Caki2 (cell line): ENCODE measurements at places on chromosomes 7 and 10.
A peak's percentile ranks its signal among the peaks of the same experiment; 100 is the strongest.

GRCh38 chr7:106329971-106330733 lies 45.4 kb upstream of the NAMPT start:
- DNase-seq = peak; percentile 24

GRCh38 chr10:18647945-18648344 lies 3.4 kb downstream of the NSUN6 start:
- no peak for DNase-seq

GRCh38 chr10:83917537-83918506 lies 221.5 kb upstream of the GHITM start:
- DNase-seq = no peak

DNA sequence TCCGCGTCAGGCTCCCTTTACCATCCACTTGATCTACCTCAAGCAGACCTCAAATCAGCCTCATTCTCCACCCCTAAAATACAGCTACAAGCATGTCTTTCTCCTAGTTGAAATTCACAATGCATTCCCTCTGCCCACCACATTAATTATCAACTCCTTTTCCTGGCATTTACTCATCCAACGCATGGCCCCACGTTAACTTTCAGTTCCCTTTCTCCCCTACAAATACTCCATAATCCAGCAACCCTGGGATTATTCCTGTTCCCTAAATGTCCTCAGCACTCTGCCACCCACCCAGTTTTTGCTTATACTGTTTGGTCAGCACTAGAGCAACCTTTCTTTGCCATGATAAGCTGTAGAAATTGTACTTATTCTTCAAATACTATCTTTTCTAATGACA lies 5.7 kb upstream of the VIM start:
- no peak for DNase-seq

DNA sequence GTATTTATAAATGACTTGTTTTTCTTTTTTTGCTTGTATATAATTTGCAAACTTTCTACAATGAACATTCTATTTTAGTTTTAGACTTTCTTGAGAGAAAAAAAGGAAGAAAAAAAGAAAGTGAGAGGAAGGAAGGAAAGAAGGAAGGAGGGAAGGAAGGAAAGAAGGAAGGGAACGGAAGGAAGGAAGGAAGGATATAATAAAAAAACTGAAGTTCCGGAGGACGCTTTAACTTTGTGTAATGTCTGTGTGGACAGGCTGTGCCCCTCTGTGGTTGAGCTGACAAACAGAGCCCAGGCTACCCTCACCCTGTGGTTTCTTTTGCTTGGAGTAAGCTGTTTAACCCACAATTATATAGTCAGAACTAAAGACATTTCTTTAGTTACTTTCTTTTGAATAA lies 108.7 kb downstream of the SEMA3D start:
- no peak for DNase-seq

DNA sequence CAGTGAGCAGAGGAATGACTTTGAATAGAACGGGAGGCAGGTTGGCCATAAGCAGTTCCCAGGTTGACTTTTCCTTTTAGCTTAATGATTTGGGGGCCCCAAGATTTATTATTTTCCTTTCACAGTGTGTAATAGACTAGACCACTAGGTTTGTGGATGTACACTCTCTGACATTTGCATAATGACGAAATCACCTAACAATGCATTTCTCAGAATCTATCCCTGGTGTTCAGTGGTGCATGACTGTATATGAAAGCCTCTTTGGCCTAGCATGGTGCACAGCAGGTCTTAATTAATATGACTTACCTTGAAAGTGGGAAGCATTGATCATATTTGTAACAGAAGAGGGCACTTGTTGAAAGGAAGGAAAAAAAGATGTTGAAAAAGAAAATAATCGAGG lies 761.9 kb downstream of the TYW1 start:
- DNase-seq = peak; percentile 53

- DNase-seq = no peak
These were observed 381.2 kb upstream of the MBL2 start for GRCh38 chr10:53153831-53154230.

DNA sequence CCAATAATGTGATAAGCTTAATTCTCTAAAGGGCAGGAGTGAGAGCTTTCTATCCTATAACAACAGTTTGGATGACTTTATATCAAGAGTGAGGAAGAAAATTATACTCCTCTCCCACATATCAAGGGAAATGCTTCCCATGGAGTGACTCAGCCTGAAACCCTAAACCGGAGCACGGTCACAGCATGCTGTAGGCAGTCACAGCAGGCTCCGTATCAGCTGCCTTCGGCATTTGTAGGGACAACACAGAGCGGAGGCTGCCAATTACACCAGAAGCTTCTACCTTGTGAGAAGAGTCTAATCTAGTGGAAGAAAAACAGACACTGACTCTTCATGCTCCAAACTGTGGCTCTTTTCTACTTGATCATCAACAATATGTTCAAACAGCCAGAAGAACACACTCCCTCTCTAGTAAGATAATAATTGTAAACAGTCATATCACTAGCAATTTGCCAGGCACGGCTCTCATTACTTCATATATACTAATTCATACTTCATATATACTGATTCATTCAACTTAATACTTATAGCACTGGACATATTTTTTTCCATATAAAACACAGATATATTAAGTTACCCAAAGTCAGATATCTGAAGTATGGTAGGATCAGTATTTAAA lies 65.9 kb downstream of the DGKB start:
- no peak for DNase-seq

DNA sequence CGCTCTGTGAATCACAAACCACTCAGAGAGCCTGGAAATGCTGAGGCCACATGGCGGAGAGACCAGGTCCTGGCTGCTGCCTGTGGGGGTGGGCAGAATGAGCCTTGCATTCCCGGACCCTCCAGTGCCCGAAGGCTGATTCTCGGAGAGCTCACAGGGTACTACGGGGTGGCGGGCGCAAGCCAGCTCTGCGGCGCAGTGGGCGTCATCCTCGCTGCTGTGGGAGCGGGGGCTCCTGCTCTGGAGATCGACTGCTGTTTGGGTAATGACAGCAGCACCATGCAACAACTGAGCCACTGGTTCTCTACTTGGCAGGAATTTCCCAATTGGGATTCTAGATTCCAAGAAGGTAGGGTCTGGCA lies 108.0 kb downstream of the PTPRN2 start:
- DNase-seq = no peak

DNA sequence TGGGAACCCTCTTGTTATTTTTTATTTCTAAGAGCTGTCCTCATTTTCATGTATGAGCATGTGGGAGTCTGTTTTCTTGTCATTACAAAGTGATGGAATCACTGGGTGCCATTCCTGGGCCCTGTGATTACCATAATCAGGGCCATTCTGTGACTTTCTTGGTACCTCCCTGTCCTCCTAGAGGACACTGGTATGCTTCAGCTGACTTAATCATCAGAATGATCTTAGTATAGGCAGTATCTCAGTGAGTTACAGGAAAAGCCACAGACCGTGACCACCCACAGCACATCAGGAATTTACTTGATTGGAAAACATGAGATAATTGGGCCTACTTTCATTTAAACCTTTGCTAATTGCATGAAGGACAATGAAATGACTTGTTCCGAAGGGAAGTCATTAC lies 7.2 kb downstream of the NOM1 start:
- DNase-seq = no peak

DNA sequence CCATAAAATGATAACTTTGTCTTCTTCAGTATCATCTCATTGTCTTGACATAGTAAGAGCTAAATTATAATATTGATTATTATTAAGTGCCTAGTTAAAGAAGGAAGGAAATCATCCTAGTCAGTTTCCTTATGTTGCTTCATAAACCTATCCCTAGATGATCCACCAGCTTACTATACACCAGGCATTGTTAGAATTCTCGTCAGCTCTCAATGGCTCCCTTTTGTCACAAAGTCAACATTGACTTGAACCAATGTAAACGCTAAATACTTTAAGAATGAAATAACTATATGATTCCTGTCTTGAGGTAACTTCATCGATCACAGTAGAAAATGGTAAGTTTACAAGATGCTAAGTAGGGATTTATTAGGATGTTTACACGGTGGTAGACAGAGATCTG lies 1162.9 kb downstream of the CNTNAP2 start:
- no peak for DNase-seq

- peak; percentile 86 for DNase-seq
These were observed 78.1 kb upstream of the RHEB start for GRCh38 chr7:151597541-151598444.

DNA sequence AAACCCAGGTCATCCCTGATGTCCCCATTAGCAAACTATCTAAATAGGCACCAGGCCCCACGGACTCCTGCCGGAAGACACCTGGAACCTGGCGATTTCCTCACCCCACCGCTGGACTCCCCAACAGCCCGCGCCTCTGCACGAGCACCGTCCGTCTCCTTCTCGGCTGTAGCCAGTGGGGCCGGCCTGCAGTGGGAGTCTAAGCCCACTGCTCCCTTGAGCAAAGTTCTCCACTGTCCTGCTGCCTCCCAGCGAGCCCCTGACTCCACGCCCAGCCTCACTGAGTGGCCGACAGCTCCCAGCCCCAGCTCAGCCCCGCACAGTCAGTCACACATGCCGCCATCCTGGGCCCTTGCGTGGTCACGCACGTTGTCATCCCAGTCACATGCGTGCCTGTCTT lies 211.3 kb upstream of the PPP2R2D start:
- no peak for DNase-seq

GRCh38 chr7:111975346-111975745 lies 230.9 kb downstream of the DOCK4 start:
- DNase-seq = no peak

DNA sequence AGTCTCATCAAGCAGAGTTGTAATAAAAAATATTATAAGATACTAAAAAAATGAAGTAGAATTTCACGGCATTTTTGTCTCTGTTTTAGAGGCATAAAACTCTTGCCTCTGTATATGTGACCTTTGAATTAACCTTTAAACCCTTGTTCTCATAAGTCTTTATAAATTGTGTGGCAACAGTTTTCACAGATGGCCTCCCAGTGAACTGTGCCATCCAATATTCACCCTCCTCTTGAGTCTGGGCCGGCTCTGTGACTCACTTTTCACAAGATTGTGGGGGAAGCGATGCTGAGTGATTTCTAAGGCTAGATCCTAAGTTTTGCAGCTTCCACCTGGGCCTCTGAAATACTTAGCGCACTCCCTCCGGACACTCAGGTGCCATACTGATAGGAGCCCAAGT lies 4.6 kb upstream of the USP6NL start:
- no peak for DNase-seq

GRCh38 chr7:150412016-150412415 lies 32.9 kb downstream of the ZNF775 start:
- DNase-seq = no peak

DNA sequence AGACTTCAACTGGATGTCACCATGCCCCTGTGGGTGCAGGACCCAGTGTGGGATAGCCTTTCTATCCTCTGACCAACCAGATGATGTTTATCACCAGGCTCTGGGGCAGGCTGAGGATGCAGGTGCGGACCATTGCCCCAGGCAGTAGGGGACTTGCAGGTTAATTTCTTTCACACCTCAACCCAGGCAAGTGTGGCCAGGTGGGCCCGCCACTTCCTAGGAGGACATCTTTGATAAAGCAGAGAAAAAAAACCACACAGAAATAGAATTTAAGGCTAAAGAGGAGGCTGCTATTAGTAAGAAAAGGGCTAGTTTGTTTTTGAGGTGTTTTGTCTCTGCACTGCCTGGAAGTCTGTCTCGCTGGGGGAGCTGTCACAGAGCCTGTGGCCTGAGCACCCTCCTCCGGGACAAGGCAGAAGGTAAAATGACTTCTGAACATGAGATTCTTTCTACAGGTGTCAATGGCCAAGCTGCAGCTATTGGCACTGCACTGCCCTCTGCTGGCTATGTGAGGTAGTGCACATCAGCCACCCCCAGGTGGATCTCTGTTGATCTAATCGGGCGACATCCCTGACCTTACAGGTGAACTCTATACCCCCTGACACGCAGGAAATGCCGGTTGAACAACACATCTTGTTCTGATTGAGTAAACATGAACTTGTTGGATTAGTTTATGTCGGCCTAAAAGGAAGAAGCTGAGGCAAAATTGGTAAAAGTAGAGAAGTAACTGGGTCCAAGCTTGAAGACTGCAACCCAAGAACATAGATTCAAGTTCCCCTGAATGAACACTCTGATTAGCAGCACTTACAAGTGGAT lies 21.0 kb downstream of the UPP1 start:
- peak; percentile 56 for DNase-seq

GRCh38 chr7:123695944-123696677 lies 40.4 kb downstream of the LMOD2 start:
- no peak for DNase-seq

GRCh38 chr10:119030421-119031250 lies 1.1 kb downstream of the NANOS1 start:
- DNase-seq = peak; percentile 58

DNA sequence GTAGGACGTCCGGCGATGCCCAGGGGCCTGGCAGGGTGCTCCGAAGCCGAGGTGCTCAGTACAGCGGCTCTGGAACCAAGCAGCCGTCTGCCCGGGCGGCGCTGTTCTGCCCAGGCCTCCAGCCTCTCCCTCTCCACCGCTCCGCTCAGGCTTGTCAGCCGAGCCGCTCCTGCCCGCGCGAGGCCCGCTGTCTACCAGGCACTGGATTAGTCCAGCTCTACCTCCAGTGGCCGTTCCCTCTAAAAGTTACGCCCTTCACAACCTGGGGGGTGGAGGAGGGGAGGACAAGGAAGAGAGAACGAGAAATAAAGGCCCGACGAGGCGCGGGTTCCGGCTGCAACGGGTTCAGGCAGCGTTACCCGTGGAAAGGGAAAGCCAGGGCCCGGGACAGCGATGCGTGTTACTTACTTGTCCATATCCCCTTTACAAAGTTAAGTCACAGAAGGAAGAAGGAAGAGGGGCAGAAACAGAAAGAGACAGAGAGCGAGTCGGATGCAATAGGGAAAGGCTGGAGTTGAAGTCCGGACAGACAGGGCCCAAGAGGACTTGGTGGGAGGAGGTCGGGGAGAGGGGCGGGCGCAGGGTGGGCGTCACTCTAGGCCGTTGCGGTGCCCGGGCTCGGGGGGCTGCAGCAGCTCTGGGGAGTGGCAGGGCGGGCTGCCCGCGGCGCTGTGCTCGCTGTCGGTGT lies 2.8 kb downstream of the SP8 start:
- DNase-seq = no peak

- no peak for DNase-seq
These were observed 30.6 kb downstream of the ANK3 start for GRCh38 chr10:60359066-60359465.

DNA sequence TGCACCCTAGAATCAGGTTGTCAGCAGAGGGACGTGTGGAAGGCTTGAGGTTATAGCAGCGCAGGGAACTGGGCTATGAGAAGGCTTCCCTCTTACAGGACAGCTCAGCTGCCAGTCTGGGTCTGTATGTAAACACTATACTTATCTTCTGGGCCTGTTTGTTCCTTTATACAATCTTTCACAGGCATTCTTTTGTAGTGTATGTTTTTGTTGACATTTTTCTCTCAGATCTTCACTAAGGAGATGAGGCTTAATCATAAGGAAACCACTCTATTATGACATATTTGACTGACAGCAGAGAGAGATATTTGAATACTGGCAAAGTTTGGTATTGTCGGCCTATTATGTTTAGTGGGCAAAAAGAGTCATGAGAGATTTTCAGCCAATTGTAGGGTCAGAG lies 929 bp downstream of the GBF1 start:
- DNase-seq = no peak

DNA sequence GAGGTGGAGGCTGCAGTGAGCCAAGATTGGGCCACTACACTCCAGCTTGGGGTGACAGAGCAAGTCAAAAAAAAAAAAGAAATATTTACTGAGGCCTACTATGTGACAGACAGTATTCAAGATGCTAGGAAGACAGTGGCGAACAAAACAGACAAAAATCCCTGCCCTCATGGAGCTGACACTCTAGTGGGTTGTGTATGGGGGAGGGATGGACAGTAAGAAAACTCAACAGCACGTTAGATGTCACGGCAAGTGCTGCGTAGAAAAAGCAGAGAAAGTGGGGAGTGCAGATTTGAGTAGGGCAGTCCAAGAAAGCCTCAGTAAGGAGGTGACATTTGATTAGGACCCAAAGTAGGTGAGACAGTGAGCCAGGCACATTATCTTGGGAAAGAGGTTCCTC lies 10.1 kb downstream of the CAMK2G start:
- no peak for DNase-seq
